ENCODE measurements at places on chromosomes 3 and 15.
A peak's percentile ranks its signal among the peaks of the same experiment; 100 is the strongest.

- no peak for DNase-seq
Measured at GRCh38 chr15:40830884-40831283, 2.4 kb upstream of the PPP1R14D start.

DNA sequence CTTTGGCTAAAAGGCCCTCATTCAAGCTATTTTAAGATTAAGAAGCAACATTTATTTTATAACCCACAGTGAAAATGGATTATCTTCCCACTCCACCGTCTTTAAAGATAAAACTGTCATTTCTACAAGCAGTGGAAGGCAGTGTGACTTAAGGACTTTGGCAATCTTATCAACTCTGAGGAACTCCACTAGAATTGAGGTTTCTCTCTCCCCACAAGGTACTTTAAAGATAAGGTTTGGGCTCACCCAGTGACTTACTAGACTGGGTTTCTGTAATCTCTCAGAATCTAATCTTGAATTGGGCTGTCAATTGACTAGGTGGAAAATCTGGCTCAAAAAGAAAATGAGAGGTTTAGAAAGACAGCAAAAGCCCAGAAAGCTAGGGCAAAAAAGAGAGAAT, 21.7 kb downstream of the ZNF385D start:
- DNase-seq = no peak

GRCh38 chr15:63178034-63178433, 11.4 kb upstream of the RAB8B start:
- no peak for DNase-seq

DNA sequence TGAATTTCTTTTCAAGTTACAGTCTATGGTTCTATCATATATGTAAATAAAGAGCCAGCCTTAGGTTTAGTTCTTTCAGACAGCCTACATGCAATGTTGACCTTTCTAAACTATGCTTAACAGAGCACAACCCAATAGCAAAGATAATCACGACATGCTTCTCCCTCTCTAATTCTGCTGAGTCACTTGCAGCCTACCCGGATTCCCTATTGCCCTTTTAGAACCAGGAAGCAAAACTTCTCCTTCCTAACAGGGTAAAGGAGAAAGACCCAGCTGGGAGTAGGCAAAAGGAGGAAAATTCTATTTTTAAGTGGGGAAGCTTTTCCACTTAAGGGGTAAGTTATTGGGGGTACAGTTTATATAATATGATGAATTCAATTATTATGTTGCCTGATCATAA, 79.3 kb downstream of the SLC7A14 start:
- no peak for DNase-seq

DNA sequence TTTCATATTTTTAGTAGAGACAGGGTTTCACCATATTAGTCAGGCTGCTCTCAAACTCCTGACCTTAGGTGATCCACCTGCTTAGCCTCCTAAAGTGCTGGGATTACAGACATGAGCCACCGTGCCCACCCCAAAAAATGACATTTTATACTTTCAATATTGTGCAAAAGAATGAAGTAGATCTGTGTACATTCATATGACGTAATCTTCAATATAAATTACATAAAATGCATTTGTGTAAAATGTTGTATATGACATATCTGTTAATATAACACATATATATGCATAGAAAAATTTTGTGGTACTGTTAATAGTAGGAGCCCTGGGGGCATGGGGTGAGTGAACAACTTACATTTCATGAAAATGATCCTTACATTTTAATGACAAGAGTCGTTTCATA, 71.7 kb downstream of the RYR3 start:
- no peak for DNase-seq

- DNase-seq = no peak
Measured at GRCh38 chr3:187383246-187383645, 15.1 kb downstream of the RTP4 start.

DNA sequence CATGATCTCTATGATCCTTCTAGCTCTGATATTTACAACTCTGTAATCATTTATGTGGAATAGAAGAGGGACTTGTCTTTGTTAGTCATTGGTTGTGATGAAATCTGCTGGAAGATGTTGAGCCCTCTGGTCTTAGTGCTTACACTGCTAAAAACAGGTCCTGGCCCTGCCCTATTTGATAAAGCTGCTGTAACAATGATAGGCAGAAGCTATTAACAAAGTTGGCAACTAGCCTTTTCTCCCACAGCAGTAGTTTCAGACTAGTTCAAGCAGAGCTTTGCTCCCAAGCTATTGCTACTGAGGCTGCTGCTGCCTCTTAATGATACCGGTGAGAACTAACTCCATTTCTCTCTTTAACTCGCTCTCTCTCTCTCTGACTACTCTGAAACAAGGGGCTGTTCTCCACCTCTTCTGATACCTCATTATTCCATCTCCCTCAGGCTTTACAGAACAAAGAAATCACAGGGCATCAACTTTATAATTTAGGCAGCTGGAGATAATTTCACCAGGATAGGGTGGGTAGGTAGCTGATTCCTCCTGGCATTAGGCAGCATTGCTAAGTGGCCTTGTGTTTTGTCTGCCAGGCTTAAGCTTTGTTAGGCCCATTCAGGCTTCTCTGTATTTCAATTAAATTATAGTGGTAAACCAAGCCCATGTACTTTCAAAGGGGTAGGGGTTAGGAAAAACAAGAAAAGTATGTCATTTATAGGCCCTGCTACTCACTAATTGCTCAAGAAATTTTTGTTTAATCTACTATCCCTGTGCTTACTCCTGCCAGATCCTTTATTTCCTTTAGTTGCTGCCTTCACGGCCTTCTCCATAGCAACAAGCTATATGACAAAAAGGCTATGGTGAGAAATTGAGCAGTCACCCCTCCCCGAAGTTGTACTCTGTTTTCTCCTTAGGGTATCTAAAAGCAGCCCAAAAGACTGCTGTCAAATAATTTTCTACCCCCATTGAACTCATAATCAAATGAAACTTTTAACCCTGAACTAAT, 139.6 kb downstream of the RBPMS2 start:
- DNase-seq = no peak

DNA sequence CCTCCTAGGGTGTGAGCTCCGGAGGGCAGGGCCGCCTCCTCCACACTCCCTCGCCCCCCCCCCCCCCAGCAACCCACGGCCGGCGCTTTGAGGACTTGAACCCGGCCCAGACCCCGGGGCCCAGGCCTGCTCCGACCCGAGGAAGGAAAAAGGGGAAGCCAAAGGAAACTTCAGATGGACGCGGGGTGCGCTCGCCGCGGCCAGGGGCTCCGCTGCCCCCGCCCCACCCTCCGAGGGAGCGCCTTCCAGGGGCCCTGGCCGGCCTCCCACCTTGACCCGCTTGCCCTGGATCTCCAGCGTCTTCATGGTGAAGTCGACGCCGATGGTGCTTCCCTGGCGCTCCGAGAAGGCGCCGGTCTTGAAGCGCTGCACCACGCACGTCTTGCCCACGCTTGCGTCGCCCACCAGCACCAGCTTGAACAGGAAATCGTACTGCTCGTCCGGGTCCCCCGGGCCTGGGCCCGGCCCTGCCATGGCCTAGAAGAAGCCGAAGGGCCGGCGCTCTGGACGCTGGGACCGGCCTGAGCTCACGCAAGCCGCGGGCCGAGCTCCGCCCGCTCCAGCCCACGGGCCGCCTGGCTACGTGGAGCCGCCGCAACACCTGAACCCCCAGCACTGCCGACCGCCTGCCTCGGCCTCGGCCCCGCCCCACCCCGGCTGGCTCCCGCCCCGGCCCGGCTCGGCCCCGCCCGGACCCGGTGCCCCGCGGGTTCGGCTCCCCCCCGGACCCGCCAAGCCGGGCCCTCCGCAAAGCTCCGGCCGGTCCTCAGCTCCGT, 400 bp downstream of the RAB43 start:
- DNase-seq = no peak

DNA sequence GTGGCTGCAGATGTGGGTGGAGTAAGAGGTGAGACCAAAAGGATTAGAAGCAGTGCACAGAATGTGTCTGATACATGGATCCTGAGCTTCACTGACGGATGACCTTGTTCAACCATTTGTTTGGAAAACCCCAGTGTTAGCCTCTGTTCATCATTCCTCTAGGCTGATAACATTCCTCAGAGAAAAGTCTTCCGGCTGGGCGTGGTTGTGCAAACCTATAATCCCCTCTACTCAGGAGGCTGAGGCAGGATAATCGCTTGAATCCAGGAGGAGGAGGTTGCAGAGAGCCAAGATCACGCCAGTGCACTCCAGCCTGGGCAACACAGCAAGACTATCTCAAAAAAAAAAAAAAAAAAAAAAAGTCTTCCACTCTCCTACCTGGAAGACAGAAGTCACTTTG, 23.1 kb upstream of the CHD2 start:
- DNase-seq = no peak

- DNase-seq = no peak
Measured at GRCh38 chr15:101250873-101251829, 697 bp downstream of the CHSY1 start.

- DNase-seq = no peak
Measured at GRCh38 chr15:76904461-76905012, 603 bp downstream of the SCAPER start.

DNA sequence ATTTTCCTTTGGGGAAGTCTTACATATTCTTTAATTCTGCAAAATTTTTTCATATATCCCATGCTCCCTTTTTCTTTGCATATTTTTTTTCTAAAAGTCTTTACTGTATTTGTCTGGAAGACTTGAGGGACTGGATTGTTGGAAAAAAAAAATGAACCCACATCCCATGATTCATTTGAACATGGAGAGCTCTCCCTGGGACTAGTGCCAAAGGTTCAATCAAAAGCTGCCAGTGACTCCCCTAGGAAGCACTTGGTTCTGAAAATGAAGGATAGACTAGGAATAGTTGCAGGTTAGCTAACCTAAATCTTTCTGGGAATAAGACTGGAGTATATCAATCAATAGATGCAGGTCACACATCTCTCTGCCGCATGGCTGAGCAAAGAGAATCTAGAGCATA, 16.4 kb upstream of the BNC1 start:
- no peak for DNase-seq

DNA sequence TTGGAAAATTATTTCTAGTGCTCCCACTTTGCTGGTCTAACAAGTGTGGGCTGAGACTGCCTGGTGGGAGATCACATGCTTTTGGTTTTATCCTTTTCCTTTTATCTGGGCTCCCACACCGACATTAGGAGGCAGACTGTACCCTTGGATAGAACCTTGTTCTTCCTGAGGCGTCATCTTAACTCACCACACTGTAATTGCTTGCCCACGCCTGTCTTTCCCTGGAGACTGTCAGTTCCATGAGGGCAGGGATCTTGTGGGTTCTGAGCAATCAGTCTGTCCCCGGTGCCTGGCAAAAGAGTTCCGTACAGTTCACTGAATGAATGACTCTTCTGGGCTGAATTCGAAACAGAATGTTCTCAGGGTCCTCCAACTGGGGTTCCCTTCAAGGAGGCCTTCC, 124.6 kb upstream of the ABHD17C start:
- DNase-seq = no peak

DNA sequence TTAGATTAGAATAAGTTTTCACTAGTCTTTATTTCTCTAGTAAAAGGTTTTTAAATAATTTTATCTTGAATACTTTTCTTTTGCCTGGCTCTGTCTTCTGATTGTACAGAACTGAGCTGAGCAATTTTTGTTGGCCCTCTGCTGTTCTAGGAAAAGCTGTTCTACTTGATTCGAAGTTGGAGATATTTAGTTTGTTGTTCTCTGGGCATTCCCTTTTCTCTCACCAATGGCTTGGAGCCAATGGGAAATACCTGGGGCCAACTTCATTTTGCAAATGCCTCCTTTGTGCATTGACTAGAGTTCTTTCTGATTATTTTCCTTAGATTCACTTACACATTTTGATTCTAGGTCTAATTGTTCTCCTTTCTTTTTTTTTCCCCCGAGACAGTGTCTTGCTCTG, 16.5 kb downstream of the ABHD5 start:
- no peak for DNase-seq

GRCh38 chr3:161854232-161854771, 357.7 kb downstream of the OTOL1 start:
- no peak for DNase-seq

DNA sequence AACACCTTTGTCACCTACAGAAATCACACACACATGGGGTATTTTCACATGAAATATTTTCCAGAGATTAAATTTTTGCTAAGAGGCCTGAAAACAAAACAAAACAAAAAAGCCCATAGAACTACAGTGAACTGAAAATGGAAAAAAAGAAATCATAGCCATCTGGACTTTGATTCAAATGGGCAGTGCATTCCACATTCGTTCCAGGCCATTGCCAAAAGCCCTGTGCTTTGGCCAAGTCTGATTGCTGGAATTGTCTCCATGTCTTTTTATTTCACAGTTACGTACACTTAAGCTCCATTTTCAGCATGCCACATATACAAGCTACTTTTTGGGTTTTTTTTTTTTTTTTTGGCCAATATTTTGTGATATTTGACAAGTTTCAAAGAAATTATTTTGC, 47.1 kb downstream of the TFG start:
- DNase-seq = no peak

GRCh38 chr3:179418610-179419009, 32.7 kb downstream of the GNB4 start:
- DNase-seq = no peak

GRCh38 chr15:77685082-77685815, 52.5 kb upstream of the LINGO1 start:
- DNase-seq = no peak

DNA sequence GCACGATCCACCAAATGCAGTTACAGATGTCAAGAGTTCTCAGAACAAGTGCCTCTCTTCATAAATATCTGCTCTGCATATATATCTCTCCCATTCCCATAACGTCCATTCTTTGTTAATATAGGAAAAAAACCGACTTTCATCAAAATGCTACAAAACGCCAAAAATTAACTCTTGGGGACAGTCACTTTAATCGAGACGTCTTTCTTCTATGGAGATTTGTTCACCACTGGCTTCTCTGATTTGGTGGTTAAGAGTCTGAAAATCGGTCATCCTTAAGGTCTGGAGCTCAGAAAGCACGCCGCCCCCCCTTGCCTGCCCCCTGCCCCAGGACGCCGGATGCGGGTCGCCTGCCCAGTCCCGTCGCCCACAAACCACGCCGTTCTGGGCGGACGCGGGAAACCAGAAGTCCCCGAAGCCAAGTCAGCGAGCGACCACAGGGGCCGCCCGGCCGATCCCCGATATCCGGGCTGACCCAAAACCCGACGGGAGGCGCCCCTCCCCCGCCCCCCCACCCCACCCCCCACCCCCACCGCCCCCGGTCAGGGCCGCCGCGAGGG, 252.7 kb downstream of the TJP1 start:
- no peak for DNase-seq

DNA sequence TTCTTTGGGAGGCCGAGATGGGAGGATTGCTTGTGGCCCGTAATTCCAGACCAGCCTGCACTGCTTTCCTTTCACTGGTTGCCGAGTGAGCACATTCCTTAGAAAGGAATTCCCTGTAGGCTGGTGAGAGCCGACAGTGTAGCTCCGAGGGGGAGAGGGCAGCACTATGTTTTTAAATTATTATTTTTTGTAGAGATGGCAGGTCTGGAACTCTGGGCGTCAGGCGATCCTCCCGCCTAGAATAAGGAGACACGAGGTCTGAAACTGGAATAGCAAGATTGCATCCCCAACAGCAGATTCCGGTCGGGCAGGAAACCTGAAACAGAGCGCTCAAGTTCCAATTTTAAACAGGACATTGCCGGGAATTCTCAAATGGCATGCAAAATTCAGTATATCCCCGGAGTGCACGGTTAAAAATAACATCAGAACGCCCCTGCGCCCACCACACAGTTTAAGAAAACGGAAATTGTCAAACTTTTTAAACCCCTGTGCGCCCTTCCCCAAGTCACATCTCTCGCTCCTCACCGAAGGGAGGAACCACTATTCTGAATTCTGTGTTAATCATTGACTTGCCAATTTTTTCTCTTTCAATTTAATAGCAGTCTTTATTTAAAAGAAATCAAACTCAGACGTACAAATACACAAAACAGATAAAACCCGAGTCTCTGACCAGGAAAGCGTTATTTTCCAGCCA, 643 bp upstream of the RNU5B-1 start:
- DNase-seq = peak; percentile 14

Data from NCI-H1048 (cell line).